ENCODE measurements at places on chromosomes 13 and 19.

DNA sequence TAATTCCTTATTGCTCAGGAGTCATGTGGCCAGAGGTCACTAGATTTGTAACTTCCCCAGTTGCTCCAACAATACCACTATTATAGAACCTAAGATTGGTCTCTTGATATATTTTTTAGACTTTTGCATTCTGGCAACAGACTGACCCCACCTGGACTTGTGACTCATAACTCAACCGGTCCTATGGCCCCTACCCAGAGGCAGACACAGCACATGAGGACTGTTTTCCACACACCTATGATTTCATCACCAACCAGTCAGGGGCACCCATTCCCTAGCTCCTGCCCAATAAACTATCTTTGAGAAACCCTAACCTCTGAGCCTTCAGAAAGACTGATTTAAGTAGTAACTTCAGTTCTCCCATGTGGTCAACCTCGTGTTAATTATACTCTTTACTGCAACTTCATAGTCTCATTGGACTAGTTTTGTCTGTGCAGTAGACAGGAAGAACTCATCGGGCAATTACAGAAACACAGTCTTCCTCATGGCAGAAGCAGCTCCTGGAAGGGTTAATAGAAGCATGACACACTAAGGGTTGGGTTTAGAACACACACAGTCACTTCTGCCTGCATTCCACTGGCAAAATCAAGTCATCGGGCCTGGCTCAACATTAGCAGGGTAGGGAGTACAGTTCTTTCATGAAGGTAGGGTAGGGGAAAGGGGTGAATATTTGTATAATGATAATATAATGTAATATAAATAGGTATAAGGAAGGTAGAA is 251.8 kb downstream of the UQCRFS1 start:
- no peaks in the 10 kb centered on the region for H3K36me3 ChIP-seq
- H3K4me3 ChIP-seq = no peak overlapping the region
- no peaks in the 10 kb centered on the region for H3K4me1 ChIP-seq
- H3K27me3 ChIP-seq = no peaks in the 10 kb centered on the region

GRCh38 chr19:3055741-3056416 is 6.4 kb downstream of the TLE5 start:
- H3K4me3 ChIP-seq = no peak overlapping the region
- no peaks in the 10 kb centered on the region for H3K27me3 ChIP-seq
- DNase-seq = no peak
- H3K27ac ChIP-seq = no peak overlapping the region
- H3K36me3 ChIP-seq = peaks cover 37% of the 10 kb centered on the region

DNA sequence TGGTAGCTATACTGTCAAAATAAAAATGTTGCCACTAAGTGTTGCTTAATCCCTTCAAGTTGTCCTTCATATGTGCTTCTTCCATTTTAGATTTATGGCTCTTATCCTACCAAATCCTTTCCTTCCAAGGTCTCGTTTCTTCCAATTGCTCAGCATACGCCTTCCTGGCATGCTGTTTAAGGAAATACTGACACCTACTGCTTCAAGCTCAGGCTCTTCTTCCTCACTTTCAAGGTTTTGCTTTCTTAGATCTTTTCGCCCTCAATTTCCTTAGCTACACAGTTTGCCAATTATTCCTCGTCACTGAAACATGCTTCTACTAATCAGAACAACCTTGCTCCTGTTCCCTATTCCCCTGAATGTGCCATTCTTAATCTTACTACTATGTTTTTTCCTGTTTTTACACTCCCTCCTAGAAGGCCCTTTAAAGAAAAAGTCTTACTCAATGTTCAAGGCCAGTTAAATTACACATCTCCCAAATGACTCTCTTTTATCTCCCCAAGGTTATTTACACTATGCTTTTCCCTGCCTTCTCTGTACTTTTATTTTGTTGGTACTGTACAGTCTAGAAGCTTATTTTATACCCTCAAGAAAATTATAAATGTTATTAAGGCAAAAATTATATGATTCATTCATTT is 343.1 kb downstream of the MZT1 start:
- H3K36me3 ChIP-seq = no peaks in the 10 kb centered on the region
- no peak overlapping the region for H3K4me3 ChIP-seq
- no peak overlapping the region for H3K27ac ChIP-seq
- no peak for DNase-seq
- no peaks in the 10 kb centered on the region for H3K27me3 ChIP-seq

DNA sequence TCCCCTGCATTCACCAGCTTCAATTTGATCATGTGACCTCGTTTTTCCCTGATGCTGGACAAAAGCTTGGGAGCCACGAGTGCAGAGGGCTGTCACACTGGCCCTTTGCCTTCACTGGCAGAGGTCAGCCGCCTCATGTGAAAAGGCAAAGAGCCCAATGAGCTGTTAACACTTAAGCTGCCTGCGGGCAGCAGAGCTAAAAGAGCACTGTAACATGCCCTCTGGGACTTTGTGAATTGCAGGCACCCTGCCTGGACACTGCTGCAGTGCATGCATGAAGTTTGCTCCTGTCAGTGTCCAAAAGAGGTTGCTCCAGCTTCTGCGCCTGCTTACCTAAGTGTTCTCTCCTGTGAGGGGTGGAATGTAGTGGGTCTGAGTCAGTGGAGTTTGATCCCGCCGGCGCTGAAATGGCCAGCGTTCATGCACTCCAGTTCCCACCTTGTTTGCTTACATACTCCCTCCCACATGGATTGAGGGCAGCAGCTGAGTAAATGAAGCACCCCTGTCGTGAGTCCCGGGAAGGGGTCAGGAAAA is 193.7 kb downstream of the RFC3 start:
- no peak for DNase-seq
- H3K27ac ChIP-seq = no peak overlapping the region
- no peak overlapping the region for H3K4me3 ChIP-seq
- H3K4me1 ChIP-seq = no peaks in the 10 kb centered on the region
- no peaks in the 10 kb centered on the region for H3K27me3 ChIP-seq

DNA sequence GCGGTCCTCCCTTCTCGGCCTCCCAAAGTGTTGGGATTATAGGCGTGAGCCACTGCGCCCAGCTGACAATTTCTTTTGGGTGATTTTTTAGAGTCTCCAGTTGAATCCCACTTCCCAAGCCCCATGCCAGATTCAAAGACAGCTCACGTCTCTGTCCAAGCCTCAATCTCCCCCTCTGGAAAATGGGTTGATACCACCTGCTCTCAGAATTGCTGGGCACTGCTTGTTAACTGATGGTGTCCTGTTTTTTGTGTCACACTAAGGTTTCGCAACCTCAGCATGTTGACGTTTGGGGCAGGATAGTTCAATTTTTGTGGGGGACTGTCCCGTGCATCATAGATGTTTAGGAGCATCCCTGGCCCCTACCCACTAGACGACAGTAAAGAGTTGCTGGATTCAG is 14.2 kb upstream of the UPF1 start:
- no peaks in the 10 kb centered on the region for H3K4me1 ChIP-seq
- no peaks in the 10 kb centered on the region for H3K36me3 ChIP-seq
- H3K27ac ChIP-seq = no peak overlapping the region
- DNase-seq = no peak

DNA sequence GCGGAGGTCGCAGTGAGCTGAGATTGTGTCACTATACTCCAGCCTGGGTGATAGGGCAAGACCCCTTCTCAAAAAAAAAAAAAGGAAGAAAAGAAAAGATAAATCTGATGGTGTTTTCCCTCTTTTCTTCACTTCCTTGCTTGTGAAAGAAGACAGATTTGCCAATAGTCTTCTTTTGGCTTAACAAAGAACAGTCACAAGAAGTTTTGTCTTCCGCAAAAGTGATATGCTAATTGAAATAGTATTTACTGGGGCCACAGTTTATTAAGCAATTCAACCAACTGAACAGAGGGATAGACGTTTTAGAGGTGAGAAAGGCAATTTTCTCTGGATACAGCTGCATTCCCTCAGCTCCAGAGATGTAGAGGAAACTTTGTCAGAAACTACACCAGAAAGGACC is 22.9 kb upstream of the PLAUR start:
- H3K27ac ChIP-seq = no peak overlapping the region
- no peak for DNase-seq
- no peak overlapping the region for H3K4me3 ChIP-seq
- H3K27me3 ChIP-seq = no peaks in the 10 kb centered on the region

DNA sequence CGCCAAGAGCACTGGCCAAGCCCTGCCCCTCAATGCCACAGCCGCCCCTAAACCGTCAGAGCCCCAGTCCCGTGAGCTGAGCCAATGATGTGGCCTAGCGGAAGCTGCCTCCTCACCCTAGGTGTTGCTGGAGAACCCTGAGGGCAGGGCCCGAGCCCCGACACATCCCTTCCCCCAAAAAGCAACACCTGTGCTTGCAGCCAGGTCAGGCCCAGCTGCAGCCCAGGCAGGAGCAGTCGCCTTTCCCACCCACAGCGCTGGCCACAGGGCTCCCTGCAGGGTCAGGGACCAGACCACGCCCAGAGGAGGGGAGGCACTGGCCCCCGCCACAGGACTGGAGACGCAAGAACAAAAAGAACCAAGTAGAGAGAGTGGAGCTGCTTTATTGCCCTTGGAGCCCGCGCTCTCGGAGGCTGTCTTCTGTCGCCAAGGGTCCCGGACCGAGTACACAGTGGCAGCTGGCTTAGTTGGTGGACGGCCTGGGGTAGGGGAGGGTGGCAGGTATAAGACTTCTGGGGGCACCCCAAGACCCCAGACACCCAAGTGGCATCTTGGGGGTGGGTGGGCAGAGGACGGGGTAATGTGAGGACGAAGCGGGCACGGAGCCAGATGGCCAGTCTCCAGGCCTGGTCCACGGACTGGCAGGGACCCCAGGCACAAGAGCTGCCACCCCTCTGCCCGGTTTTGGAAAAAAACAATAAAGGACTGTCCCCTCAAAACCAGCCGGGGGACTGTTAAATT is 3.3 kb downstream of the P2RY11 start:
- H3K27me3 ChIP-seq = no peaks in the 10 kb centered on the region
- peaks cover 60% of the 10 kb centered on the region for H3K36me3 ChIP-seq
- H3K27ac ChIP-seq = no peak overlapping the region
- H3K4me1 ChIP-seq = peaks cover 5% of the 10 kb centered on the region
- no peak for DNase-seq
- H3K4me3 ChIP-seq = no peak overlapping the region

- no peak for DNase-seq
- no peak overlapping the region for H3K4me3 ChIP-seq
These were observed 118.7 kb downstream of the FOXO1 start for GRCh38 chr13:40547591-40548315.

- no peak for DNase-seq
- H3K27me3 ChIP-seq = no peaks in the 10 kb centered on the region
- no peak overlapping the region for H3K27ac ChIP-seq
- no peaks in the 10 kb centered on the region for H3K36me3 ChIP-seq
- H3K4me3 ChIP-seq = no peak overlapping the region
These were observed 9.9 kb downstream of the STOML3 start for GRCh38 chr13:38980750-38981078.

- H3K27me3 ChIP-seq = no peaks in the 10 kb centered on the region
- no peak for DNase-seq
- no peak overlapping the region for H3K27ac ChIP-seq
- H3K4me3 ChIP-seq = no peak overlapping the region
These were observed 706 bp downstream of the P2RY11 start for GRCh38 chr19:10112037-10112761.

DNA sequence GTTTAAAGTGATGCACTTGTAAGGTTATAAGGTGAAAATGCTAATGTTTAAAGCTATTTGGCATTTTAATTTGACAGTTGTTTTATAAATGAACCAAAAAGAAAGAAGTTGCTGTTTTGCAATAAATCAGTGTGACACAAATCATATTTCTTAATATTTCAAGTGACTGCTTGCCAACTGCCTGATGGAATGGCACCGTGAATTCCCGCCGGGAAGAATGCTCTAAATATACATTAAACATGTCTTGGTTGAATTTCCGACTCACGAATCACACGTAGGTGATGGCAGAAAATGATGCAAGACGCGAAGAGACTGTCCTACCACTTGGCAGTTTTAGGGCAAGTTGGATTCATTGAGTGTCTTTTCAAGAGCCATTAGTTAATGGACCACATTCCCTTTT is 3.1 kb upstream of the GJB2 start:
- no peaks in the 10 kb centered on the region for H3K36me3 ChIP-seq
- H3K4me1 ChIP-seq = peaks cover 7% of the 10 kb centered on the region
- H3K4me3 ChIP-seq = no peak overlapping the region
- peaks cover 25% of the 10 kb centered on the region for H3K27me3 ChIP-seq
- DNase-seq = no peak
- H3K27ac ChIP-seq = no peak overlapping the region

DNA sequence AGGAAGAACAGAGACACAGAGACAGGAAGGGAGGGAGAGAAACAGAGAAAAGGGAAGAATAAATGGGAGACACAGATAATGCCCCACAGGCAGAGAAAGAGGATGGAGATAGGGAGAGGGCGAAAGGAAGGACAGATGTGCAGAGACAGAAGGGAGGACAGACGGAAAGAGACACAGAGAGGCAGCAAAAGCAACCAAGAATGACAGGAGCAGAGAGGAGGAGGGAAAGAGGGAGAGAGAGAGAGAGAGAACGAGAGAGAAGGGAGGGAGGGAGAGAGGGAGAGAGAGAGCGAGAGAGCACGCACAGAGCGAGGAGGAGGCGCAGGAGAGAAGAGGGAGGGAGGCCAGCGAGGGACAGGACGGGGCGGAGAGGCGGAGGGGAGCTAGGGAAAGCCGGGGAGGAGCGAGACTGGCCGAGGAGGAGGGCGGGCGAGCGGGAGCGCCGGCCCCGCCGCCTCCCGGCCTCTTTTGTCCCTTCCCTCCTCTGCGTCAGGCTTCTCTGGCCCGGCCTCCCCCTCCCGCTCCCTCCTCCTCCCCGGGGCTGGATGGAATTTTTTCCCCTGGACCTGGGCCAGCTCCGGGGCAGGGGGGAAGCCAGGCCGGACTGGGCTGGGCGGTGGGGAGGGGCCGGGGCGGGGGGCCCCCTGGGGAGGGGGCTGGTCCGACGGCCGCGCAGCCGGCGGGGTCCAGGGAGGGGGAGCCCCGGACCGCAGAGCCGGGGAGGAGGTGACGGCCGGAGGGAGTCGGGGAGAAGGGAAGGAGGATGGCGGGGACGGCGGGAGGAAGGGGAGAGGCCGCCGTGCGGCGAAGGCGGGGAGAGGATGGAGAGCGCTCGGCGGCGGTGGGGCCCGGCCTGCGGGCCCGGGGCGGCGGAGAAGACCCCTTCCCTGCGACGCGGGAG is 4.2 kb upstream of the SPACA6 start:
- peak overlapping the region; percentile 100 for H3K27ac ChIP-seq
- peak overlapping the region; percentile 71 for H3K4me3 ChIP-seq
- H3K27me3 ChIP-seq = no peaks in the 10 kb centered on the region
- DNase-seq = no peak
- peaks cover 12% of the 10 kb centered on the region for H3K4me1 ChIP-seq

- no peaks in the 10 kb centered on the region for H3K27me3 ChIP-seq
- H3K27ac ChIP-seq = no peak overlapping the region
These were observed 12.8 kb downstream of the BLOC1S3 start for GRCh38 chr19:45191375-45191774.

GRCh38 chr13:29435125-29435911 is 160.2 kb downstream of the SLC7A1 start:
- H3K27ac ChIP-seq = peak overlapping the region; percentile 88
- no peaks in the 10 kb centered on the region for H3K36me3 ChIP-seq
- DNase-seq = peak; percentile 63
- H3K27me3 ChIP-seq = no peaks in the 10 kb centered on the region
- no peak overlapping the region for H3K4me3 ChIP-seq

DNA sequence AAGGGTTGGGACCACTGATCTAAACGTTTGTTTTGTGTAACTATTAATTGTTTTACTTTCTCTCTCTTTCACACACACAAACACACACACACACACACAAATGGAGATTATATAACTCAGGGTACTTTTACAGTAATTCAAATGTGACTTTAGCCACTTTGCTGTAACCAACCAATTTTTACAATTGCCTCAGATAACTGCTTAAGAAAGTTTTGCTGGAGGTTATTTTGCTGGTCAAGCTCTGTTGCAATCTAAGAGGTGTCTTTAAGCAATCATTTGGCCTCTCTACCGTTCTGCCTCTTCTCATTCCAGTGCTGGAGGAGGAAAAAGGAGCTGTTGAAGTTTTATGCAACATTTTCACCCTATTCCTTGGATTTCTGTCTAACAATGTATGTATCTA is 63.0 kb downstream of the TBC1D4 start:
- no peak for DNase-seq
- H3K27ac ChIP-seq = no peak overlapping the region
- H3K36me3 ChIP-seq = no peaks in the 10 kb centered on the region
- no peak overlapping the region for H3K4me3 ChIP-seq
- H3K4me1 ChIP-seq = peaks cover 7% of the 10 kb centered on the region

All from ascending aorta (tissue), 2 donors.